ENCODE measurements at places on chromosomes 1 and 21.

DNA sequence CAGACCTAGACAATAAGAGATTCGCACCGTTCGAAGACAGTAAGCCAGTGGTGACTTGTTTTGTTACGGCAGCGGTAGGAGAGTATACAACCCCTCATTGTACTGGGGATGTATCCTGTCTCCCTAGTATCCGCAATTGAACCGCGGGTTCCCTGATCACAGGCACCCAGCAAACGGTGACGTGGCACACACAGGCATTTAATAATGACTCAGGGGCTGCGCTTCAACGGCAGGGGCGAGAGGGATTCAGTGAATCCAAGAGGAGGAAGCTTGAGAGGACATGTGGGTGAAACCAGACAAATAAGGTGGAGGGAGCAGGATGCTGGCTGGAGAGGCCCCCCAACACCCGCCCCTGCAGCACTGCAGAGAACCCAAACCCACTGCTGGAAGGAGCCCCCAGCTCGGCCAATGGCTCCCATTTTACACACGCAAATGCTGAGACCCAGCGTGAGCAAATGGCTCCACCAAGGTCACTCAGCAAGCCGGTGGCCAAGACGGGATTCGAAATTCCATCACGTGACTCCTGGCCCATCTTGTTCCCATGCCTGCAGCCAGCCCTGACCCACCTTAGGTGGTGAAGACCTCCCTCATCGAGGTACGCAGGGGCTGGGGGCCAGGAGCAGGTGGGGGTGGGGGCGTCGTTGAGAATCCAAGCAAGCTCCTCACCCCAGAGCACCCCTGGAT, 149.9 kb downstream of the SYF2 start:
- peak; percentile 10 for DNase-seq

DNA sequence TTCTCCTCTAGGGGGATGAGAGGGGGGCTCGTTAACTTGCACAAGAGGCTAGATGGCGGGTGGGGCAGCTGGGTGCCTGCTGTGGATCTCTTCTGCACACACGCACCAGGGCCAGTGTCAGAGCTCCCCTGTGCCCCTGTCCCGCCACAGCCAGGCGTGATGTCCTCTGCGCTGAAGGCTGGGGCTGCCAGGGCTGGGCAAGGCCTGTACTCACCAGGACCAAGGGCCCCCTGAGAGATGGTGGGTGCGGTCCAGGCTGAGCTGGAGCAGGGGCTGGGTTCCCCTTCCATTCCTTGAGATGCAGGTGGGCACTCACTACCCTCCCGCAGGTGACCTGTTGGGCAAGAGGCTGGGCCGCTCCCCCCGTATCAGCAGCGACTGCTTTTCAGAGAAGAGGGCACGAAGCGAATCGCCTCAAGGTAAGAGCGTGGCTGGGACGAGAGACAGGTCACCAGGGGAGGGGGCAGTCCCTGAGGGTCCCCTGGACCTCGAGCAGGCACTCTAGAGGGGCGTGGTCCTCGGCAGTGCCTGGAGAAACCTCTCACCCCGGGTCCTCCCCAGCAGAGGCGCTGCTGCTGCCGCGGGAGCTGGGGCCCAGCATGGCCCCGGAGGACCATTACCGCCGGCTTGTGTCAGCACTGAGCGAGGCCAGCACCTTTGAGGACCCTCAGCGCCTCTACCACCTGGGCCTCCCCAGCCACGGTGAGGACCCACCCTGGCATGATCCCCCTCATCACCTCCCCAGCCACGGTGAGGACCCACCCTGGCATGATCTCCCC, 15.2 kb downstream of the SAMD11 start:
- DNase-seq, result no peak

DNA sequence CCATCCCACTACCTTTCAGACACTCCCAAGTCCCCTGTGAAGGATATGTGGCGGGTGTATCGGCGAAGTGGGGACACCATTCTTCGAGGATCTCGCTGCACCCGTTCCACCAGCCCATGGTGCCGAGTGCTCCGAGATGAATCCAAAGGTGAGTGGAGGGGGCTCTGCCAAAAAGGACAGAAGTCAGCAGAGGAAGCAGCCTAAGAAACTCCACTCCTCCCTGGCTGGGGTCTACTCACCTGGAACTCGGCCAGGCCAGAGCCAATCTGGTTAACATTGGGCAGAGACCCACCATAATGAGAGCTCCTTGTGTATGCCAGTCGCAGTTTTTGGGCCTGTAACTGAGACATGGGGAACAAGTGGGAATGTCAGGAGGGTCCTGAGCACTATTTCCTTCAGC, 3.6 kb downstream of the CRTC2 start:
- DNase-seq, result no peak

DNA sequence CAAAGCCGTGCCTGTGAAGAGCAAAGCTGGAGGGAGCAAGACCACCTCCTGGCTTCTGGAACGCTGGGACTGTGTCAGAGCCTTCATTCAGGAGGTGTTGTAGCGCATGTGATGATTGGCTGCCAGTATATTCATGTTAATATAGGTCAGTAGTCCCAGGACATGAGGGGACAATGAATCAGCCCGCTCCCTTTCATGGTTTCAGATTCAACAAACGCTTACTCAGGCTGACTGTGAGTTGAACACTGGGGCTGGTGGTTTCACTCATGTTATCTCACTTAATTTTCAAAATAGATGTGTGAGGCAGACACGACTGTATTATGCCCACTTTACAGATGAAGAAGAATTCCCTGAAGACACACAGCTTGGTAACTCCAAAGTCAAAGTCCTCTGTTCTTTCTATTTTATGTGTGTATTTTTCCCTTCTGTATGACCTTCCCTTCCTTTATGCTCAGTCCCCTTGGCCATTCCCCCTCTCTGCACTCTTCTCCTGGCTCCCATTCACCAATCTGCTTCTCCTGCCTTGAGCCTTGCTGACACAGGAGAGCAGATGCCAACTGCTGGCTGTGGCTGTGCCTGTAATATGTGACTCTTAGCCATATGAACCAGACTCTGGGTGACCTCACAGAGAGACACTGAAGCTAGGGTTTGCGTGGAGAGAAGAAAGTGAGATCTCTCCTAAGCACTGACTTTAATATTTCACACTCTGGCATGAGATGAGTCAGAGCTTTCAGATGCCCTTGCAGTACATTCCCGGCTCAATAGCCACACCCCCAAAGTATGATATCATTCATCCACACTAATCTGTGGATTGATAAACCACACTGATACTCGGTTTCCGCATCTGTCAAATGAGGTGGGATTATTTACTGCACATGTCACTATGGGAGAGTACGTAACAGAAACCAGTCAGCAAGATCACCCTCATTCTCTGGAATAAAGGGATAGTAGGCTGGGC, 31.4 kb upstream of the KIRREL1 start:
- peak; percentile 51 for DNase-seq

- DNase-seq, result no peak
Measured at GRCh38 chr1:26781206-26781825, 6.4 kb upstream of the PIGV start.

DNA sequence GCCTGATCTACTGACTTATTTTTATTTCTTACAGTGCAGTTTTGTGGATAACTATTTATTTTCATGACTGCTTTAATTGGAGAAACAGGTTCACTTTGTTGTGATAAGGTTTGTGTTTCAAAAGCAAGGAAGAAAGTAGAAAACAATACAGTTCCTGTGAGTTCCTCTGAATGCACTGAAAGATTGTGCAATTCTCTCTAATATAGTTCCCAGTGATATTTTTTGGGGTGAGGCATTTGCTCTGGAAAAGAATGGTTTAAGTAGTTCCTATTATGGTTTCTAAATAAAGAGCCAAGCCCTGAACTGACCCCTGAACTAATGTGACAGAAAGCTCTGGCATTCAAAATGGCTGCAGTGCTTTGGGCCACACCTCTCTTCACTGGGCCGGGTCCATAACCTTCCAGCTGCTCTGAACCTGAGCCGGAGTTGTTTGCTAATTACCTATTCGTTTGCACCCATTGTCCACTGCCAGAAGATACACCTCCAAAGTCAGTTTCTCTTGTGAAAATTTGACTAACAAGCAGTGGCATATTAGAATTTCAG, 56.6 kb upstream of the VTCN1 start:
- DNase-seq, result no peak

DNA sequence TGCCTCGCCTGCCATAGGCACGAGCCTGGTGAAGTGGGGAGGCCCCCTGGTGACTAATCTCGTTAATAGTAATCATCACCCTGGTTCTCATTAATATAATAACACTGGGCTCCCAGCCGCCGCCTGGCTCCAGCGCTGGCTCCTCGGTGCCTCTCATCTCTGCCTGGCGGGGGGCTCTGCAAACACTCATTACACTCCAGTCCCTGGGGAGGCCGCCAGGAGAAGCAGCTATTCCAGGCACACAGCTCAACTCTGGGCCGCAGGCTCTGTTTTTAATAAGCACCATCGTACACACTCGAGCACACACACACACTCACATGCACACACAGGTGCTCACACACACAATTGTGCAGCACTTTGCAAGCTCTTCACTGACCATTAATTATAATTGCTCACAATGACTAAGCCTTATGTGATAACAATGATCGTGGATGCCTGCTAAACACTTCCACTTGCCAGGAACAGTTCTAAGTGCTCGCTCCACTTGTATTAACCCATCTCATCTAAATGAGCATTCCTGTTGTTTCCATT, 52.2 kb downstream of the SDC3 start:
- peak; percentile 42 for DNase-seq

DNA sequence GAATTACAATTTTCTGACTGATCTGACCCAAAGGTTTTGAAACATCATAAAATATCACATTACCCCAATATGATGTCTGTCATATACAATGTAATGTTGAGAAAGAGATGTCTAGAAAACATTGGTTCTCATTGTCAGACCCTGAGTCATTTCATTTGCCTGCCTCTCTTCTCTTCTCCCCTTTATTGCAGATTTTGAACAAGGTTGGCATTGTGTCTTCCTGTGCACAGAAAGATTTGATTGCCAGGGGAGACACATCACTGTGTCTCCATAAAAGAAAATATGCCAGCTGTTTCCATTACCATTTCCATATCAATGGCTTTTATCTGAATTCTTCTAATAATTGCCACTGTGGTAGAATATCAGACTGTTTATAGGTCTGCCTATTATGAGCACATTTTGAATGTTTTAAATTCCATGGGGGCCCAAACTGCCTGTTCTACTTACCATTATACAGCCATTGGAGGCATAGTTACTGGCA, 65.6 kb downstream of the IFI44 start:
- peak; percentile 41 for DNase-seq

DNA sequence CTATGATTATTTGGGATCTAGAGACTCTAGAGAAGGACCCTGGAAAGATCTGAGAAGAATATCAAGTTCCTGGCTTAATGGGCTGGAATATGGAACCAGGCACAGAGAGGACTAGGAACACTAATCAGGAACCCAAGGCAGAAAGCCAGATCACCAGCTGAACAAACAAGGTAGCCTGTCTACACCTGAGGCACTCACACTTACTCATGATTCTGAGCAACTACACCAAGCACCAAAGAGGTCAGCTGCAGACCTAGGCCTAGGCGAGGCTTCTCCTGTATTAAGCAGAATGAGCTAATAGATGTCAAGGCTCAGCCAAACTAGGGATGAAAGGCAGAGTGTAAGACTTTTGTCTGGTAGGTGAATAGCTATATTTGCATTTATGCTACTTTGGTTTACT, 368.1 kb downstream of the LTN1 start:
- no peak for DNase-seq

DNA sequence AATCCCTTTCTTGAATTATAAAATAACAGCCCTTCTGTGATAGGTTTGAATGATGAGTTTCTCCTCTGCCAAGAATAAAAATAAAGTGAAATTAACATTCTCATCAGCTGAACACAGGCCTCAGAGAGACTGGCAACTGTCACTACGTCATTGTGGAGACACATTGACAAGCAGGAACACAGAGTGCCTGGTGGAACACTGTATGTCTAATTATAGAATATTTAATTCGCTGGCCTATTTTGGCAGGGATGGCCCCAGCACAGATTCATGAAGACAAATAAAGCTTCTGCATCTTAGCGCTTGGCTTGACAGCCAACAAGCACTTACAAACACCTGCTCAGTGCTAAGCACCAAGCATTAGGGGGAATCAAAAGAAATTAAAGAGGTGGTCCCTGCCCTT, 52.0 kb upstream of the SMYD2 start:
- no peak for DNase-seq

DNA sequence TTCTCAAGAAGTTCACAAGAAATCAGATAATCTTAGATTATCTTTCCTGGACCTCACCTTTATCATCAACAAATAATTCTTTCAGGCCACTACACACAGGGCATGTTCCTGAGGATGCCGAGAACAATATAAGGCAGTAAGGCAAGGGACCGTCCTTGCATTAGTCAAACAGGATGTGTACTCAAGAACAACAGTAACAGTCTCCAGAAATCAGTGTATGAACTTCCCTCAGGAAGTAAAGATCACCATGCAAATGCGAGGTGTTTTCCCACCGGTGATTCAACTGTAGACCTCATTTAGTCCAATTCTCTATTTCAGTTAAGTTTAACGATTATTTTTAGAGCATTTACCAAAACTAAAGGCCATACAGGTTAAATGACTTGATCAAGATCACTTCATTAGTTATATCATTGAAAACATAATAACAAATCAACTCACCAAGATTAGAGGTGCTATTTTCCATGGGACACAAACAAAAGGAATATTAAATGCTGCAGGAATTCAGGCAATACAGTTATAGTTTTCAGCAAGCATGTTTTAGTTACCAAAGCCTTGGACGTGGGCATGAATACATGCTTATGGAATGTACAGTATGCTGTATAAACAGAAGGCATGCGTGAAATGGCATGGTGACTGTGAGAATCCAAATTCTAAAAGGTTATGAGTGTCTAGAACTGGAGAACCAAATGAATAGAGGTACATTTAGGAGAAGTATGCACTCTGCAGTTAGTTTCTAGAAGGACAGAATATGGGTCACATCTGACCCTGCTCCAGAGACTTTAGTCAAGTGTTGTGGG, 145.2 kb downstream of the TNR start:
- DNase-seq, result peak; percentile 54

DNA sequence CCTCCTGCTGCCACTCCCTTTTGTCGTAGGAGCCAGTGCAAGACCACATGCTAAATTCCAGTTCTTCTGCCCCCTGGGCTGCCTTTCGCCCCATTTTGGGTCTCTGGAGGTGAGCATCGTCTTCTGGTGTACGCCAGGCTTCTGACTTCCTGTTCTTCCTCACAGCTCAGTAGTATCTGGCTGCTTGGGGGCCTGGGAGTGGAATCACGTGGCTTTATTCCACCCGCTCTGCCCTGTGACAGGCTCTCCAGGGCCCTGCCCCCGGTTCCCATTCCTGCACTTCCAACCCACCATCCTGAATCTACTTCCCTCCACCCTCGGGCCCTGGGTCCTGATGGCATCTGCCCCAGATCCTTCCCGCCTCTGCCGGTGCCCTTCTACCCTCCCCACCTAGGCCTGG, 3.6 kb downstream of the NFASC start:
- no peak for DNase-seq

GRCh38 chr1:184352776-184353175, 34.1 kb upstream of the C1orf21 start:
- no peak for DNase-seq

GRCh38 chr1:184906761-184907160, 67.5 kb downstream of the NIBAN1 start:
- DNase-seq, result no peak

GRCh38 chr1:23791516-23792047, 637 bp downstream of the LYPLA2 start:
- no peak for DNase-seq

All from astrocyte of the spinal cord (primary cell).